Smooth muscle cell of the coronary artery (primary cell): ENCODE measurements at places on chromosomes 7 and 10. TPM values are rescaled to one million over a fixed set of nuclear protein-coding genes. Genes with fewer than 3 reads are reported as not detected.

LGI1 gene
- total RNA-seq = not detected in 2 replicates

KCP gene
- total RNA-seq = 0.08 and 0.94 TPM in 2 replicates

MACC1 gene
- 0.08 and 0.12 TPM in 2 replicates for total RNA-seq

MBL2 gene
- not detected in 2 replicates for total RNA-seq
